ENCODE measurements at places on chromosomes 3 and 15.

- DNase-seq, result no peak
Observed at GRCh38 chr15:27196691-27197090, 225.7 kb downstream of the GABRG3 start.

- no peak for DNase-seq
Observed at GRCh38 chr15:79860661-79861060, 36.2 kb downstream of the MTHFS start.

DNA sequence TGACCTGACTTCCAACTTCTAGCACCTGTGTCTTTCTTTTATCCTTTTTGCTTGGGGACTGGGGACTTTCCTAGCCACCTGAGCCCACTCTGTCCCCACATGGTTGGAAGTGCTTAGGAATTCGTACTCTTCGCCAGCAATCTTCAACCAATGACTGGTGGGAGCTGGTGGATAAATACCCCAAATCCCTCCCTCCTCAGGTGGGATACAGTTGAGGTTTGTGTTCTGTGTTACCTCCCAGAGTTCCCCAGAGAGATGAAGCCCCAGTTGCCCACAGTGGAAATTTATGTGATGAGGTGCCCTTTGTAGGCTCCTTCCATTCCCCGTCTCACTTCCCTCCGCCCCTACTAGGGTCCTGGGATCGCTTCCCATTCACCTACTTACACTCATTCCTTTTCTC, 40.1 kb upstream of the CFAP161 start:
- DNase-seq, result no peak

GRCh38 chr3:11084098-11084497, 70.2 kb upstream of the HRH1 start:
- no peak for DNase-seq

DNA sequence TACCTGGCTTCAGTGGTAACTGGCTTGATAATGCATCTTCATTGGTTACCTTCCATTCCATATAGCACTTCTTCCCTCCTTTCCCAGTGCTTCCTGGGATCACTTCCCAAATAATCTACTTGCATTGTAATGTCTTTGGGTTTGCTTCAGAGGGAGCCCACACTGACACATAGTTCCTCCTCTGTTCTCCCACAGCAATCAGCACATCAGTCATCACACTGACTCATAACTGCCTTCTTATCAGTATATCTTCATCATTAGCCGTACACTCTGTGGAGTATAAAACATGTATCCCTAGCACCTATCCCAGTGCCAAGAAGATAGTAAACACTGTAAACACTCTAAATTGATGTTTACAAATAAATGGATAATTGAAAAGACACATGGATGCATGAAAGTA, 91.4 kb upstream of the SCN10A start:
- no peak for DNase-seq

DNA sequence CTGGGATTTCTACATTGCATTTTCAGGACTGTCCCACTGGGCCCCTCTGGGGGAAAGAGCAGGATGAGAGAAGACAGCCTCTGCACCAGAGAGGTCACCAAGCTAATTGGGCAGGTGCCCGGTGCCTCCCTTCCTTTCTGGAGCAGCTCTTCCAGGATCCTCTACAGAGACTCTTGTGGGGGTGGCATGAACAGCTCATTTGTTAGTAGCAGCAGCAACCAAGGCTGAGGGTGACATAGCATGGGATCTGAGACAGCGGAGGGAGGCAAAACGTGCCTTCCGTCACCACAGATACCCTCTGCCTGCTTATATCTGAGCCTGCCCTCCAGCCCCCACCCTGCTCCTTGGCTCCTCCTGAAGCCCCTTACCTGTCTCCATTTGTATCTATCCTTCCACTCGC, 83.1 kb upstream of the OXTR start:
- DNase-seq, result no peak

DNA sequence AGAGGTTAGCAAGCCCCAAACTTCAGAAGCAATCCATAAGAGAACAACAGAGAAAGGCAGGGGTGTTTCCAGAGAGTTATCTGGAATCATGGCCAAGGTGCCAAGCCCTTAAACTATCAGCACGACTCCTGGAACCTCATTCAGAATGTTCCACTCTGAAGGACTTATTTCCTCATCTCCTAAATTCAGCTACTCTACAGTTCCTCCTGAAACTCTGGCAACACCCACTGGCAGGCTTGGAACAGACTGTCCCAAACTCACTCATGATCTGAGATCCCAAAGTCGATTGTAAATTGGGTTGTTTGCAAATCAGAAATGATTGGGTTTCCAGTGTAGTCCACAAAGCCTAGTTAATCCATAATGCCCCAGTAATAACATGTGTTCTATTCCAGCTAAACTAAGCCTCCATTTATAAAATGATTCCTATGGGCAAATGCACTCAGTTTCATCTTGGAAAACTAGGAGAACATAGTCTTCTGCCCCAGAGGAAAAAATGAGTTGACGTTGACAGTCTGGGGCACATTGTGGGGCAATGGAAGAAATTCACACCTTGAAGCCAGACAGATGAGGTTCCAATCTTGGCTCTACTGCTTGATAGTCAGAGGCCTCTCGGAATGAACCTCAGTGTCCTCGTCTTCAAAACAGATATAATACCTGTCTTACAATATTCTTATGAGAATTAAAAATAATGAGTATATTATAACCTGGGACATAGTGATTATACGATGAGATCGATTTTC, 65.9 kb downstream of the SLCO2A1 start:
- DNase-seq, result no peak

DNA sequence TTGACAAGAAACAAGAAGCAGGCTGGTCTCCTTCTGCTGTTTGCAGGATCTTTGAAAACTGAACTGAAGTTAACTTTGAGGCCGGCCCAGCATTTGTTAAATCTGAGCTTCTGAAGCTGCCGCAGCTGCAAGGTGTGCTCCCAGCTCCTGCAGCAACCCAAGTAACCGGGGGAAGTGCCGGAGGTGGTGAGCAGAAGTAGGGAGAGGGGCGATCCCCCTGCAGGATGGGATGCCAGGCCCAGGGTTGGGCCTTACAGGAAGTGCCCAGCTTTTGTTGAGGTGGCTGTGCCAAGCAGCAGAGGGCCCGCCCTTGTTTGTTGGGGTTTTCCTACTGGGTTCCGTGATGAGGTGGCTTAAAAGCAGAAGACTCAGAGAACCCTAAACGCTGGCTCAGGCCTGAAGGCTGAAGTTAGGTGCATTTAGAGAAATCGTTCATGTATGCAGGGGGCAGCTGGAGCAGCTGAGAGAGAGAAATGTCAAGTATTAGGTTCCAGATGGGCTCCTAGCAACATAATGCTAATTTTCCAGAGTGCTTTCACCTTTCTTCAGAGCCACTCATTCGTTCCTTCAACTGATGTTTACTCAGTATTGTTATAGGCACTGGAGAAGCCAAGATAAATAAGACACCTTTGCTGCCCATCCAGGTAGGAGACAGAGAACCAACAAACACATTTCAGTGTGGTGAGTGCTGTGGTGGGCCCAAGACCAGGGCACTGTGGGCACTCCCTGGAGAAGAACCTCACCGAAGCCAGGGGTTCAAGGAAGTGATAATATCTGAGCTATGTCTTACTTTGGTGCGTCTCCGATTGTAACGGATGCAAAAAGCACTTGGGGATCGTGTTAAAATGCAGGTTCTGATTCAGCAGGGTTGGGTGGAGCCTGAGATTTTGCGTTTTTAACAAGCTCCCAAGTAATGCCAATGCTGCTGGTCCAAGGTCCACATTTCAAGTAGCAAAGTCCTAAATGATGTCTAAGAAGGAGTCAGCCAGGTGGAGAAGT, 42.2 kb upstream of the PLCL2 start:
- peak; percentile 52 for DNase-seq

Measured in stimulated activated CD4-positive, alpha-beta T cell treated with anti-CD3 and anti-CD28 coated beads, Interleukin-15, amount 100 ng/mL, for 48 hours (primary cell).